ENCODE measurements at places on chromosomes 7 and 10. TPM values are rescaled to one million over a fixed set of nuclear protein-coding genes. Genes with fewer than 3 reads are reported as not detected.

- no peak overlapping the region for H3K4me3 ChIP-seq
- H3K27me3 ChIP-seq, result no peaks in the 10 kb centered on the region
- H3K36me3 ChIP-seq, result no peaks in the 10 kb centered on the region
- H3K27ac ChIP-seq, result no peak overlapping the region
These were observed 32.5 kb upstream of the OTUD1 start for GRCh38 chr10:23406409-23406808.

GRCh38 chr7:30323006-30323355, 38.6 kb downstream of the ZNRF2 start:
- no peak overlapping the region for H3K4me3 ChIP-seq
- H3K36me3 ChIP-seq, result no peaks in the 10 kb centered on the region
- peak overlapping the region; percentile 67 for H3K27ac ChIP-seq
- DNase-seq, result no peak
- peaks cover 23% of the 10 kb centered on the region for H3K4me1 ChIP-seq

- H3K4me1 ChIP-seq, result peaks cover 12% of the 10 kb centered on the region
- no peak for DNase-seq
- no peaks in the 10 kb centered on the region for H3K27me3 ChIP-seq
- H3K4me3 ChIP-seq, result no peak overlapping the region
These were observed 107.4 kb downstream of the LHPP start for GRCh38 chr10:124568848-124569622.

Gene SLC26A3
- total RNA-seq, result not detected

Gene FAM171A1
- 15.1 TPM for total RNA-seq

Gene MBL2
- total RNA-seq, result not detected
